ENCODE measurements at places on chromosomes 5 and 9.

DNA sequence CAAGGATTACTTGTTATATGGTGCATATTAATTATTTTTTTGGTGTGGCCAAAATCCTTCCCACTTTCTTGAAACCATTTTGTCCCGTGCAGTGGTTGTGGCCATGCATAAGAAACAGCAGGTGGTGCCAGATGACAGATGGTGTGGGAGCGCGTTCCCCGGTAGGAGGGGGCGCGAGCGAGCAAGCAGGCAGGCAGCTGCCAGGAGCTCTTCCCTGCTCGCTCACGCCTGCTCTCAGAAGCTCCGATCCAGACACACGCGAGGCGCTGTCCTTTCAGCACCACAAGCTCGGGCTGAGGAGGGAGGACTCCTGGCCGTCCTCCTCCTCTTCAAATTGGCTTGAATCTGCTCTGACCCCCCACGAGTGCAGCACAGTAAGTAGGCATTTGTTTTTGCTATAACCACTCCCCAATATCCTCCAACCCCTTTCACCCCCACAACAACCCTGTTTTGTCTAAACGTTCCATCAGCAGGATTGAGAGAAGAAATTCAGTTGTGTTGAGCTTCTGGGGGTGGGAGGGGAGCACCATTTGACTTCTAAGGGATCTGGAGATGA is at the start of gene NSG2:
Gene NSG2, plus strand, starts transcription at position 237 of the 556 bp plus-strand sequence. CDS start 1,050 bp downstream, outside the sequence.
- DNase-seq: no peak

DNA sequence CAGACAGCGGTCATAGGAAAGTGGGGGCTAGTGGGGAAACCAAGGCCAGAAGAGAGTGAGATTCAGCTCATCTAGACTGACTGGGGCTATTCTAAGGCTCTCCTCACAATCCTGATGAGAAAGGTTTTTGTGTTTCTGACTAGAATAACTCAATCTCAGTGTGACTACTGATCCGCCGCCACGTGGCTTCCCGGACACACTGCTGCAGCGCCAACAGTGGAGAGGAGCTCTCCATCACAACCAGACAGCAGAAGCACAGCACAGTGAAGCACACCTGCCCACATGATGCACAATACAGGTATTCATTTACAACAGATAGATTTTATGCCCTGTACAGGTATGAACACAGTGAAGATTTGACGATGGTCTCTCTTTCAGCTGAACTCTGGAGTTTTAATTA is 25.4 kb downstream of the NREP start:
- DNase-seq: no peak

GRCh38 chr5:151258816-151259215 is 5.8 kb downstream of the GM2A start:
- DNase-seq: no peak

- DNase-seq: no peak
Measured at GRCh38 chr9:124559871-124560270, 52.7 kb upstream of the NR5A1 start.

GRCh38 chr9:92312887-92313623 is 12.1 kb downstream of the NOL8 start:
- no peak for DNase-seq

DNA sequence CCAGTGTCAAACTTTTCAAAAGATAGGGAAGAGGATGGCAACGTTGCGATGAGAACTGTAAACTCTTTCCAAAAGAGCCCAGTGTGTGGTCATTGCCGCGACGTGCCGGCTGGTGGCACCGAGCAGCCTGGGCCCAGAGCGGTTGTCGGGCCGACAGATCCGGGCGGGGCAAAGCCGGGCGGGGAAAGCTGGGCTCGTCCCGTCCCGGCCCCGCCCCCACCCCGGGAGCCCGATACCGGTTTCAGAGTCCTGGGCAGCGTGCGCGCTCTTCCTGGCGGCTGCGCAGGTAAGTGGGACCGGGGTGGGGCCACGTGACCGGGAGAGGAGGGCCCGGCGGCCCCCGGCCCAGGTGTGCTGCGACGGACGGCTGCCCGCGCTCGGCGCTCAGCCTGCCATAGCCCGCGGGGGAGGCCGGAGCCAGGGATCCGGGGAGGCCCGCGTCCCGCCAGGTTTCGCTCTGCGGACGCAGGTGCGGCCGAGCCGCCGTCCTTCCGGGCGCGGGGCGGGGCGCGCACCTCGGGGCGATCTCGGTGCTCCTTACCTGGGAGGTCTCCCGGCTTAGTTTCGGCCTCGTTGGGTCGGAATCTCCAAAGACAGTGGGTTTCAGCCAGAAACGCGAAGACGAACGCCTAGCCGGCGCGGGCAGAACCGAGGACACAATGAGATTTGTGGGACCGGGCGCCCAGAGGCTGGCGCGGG is at the start of gene MARVELD2:
Gene MARVELD2, plus strand, starts transcription at position 232 of the 699 bp plus-strand sequence. CDS start 4,270 bp downstream, outside the sequence.
- peak; percentile 28 for DNase-seq

GRCh38 chr9:33840381-33840780 is 23.4 kb downstream of the UBE2R2 start:
- DNase-seq: no peak

DNA sequence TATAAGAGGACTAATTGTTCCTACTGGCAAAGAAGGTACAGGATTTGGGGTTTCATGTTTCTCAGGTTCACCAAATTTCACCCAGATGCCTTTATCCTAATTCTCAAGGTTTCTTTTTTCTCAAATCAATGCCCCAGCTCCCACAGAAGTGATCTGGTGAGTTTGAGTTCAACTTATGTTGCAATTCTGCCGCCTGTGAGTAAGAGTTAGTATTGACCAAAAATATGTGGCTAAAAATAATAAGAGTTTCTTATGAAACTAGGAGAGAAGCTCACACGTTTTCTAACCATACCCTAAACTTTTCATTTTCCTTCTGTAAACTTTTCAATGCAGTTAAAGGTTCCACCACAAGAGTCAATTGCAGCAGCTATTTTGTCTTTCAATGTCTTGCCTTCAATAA is 15.1 kb downstream of the SLCO6A1 start:
- DNase-seq: no peak

DNA sequence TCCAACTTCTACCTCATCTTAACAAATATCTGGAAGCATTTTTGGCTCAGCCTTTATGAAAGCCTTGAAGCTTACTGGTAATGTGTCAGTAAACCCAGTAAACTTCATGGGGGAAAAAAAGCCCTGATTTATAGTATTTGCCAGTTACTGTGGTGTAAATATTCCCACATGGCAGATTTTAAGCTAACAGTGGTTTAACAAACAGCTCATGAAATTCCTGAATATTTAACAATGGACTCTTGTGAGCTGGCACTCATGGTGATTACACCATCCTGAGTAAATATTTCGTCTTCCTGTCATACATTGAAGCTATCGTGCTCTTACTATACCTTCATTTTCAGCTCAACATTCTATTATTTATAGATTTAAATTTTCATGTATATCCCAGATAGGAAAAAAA is 57.0 kb upstream of the ACOT12 start:
- DNase-seq: no peak

Data from CD4-positive, CD25-positive, alpha-beta regulatory T cell (primary cell).